Eye (tissue), 1 donor: ENCODE measurements at places on chromosomes 5 and 9.

- DNase-seq: no peak
Measured at GRCh38 chr5:34867660-34868059, 28.7 kb downstream of the TTC23L start.

GRCh38 chr5:56712895-56713591 lies 102.3 kb upstream of the MAP3K1 start:
- no peak for DNase-seq

- DNase-seq: no peak
Measured at GRCh38 chr9:9041756-9042155, 1242.2 kb upstream of the DMAC1 start.

- DNase-seq: peak; percentile 87
Measured at GRCh38 chr5:5141625-5142525, 1.7 kb downstream of the ADAMTS16 start.

GRCh38 chr9:127847178-127847510 lies 7.3 kb downstream of the ENG start:
- no peak for DNase-seq

DNA sequence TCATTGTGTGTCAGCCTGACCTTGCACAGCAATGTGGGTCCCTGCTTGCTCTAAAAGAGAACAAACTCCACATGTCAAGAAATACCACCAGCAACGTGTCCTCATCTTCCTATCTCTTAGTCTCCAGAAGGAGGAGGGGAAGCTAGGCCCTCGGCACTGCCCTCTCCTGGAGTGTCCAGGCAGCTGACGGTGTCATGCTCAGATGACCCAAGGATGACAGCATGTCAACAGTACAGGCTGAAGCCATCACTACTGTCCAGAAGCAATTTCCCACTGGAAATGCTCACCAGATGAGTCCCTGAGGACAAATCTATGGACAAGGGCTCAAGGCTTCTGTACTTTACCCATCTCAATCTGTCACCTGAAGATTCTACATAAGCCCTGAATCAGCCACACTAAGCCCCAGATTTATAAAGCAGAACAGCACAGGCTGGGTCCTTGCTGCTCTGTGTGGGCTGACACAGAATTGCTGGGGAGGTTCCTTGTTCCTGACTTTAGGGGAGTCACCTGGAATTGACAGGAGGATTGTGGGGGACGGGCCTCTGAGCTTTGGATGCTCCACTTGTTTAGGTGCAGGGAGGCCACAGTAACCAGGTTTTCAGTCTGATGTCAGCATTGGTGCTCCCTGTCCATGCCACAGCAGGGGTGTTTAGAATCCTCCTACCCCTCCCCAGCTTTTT lies 210.2 kb downstream of the DAB2IP start:
- no peak for DNase-seq

- no peak for DNase-seq
Measured at GRCh38 chr9:18666986-18667772, 193.2 kb downstream of the ADAMTSL1 start.

GRCh38 chr5:43141211-43141610 lies 20.5 kb downstream of the ZNF131 start:
- DNase-seq: no peak

DNA sequence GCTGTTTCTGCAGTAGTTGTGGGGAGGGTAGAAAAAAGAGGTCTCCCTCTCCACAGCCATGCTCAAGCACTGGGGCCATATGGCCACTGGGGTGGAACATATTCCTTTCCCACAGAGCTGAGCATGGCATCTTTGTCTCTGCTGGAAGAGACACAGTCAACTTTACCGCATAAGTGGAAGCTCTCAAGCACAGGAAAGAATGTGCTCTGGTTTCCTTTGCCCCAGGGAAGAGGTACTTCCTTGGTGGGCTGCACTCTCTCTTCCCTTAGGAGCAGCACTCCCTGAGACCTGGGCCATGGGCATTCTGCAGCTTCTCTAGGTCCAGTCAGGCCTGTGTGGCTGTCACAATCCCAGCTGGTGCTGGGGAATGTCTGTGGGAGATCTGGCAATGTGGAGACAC lies 168.5 kb upstream of the ACTBL2 start:
- DNase-seq: no peak
